CD14-positive monocyte (primary cell): ENCODE measurements at places on chromosomes 13 and 19.
A peak's percentile ranks its signal among the peaks of the same experiment; 100 is the strongest.

DNA sequence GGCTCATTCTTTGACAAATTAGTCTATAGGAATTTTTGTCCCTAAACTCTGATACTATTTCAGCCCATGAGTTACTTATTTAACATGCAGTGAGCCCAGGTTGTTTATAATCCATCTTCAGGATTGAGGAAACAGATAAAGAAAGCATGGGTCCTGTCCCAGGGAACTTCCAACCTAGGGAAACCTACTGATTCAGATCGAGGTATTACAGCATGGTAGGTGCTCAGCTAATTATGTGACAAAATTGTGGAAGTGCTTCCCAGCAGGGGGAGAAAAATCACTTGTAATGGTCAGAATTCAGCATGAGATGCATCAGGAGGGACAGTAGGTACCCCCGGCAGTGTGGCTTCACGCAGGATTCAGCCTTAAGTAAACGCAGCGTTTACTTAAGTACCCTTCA lies 171.3 kb downstream of the NUFIP1 start:
- no peak for DNase-seq

- DNase-seq, result no peak
These were observed 4.2 kb downstream of the PRR36 start for GRCh38 chr19:7869910-7870511.

- no peak for DNase-seq
These were observed 1001.1 kb downstream of the OLFM4 start for GRCh38 chr13:54029720-54030119.

GRCh38 chr13:97344265-97345175 lies 89.4 kb upstream of the RAP2A start:
- DNase-seq, result no peak

- no peak for DNase-seq
These were observed 124.7 kb downstream of the PCCA start for GRCh38 chr13:100213576-100213975.

GRCh38 chr13:38954291-38954690 lies 36.3 kb downstream of the STOML3 start:
- no peak for DNase-seq

- DNase-seq, result no peak
These were observed 30.8 kb downstream of the VWA8 start for GRCh38 chr13:41930154-41930553.

DNA sequence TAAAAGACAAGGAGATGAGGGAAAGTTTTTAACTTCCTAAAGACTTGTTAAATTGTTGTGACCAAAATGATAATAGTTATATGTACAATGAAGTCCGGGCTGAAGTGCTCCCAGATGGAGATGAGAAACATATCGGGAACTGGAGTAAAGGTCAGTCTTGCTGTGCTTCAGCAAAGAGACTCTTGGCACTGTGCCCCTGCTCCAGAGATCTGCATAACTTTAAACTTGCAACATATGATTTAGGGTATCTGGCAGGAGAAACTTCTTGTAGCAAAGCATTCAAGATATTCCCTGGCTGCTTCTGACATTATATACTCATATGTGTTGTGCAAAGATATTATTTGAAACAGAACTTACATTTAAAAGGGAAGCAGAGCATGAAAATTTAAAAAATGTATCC lies 786.6 kb upstream of the SLITRK6 start:
- no peak for DNase-seq

DNA sequence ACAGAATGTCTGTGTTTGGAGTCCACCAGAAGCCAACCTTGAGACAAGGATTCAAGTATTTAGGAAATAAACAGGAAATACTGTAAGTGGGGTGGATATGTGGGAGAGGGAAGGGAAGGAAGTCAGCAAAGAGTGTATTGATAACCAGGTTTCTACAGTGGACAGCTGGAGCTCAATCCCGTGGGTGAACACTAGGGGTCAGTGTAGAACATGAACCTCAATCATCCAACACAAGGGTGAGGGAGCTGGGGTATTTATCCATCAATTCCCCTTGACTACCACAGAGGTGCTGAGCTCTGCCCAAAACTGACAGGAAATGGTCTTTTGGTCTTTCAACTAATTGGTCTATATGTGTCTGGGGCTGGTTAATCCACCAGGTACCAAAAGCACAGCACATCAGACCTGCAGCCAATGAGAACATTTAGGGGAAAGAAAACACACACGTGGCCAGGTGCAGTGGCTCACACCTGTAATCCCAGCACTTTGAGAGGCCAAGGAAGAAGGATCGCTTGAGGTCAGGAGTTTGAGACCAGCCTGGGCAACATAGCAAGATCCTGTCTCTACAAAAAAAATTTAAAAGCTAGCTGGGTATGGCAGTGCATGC lies 5.6 kb upstream of the SYDE1 start:
- peak; percentile 47 for DNase-seq

- DNase-seq, result no peak
These were observed 437.5 kb downstream of the FGF9 start for GRCh38 chr13:22108283-22108942.

DNA sequence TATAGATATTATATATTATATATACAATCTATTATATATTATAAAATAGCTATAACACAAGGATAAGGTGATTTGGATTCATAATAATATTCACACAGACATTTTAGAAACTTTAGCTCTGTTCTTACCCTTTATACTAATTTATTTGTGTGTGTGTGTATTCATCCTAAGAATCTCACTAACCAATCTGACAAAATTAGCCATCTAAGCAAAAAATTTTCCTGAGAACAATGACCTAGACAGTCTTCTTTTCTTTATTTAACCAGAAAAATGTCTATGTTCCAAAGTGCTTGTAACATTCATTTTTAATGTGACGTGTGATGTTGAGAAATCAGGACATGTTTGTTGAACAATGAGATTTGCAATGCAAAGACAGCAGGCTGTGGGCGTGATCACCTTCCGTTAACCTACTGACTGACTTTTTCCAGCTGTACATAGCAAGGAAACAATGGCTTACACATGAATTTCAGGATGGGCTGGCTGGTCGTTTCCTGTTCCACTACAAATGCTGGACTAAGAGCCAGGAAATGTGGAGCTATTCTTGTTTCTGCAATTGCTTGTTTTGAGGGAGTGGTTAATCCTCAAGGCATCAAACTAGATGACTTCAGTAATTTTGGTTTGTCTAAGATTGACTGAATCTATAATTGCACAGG lies 634.6 kb upstream of the ARGLU1 start:
- DNase-seq, result no peak

- DNase-seq, result no peak
These were observed 22.2 kb downstream of the FAM187B start for GRCh38 chr19:35206379-35206778.

DNA sequence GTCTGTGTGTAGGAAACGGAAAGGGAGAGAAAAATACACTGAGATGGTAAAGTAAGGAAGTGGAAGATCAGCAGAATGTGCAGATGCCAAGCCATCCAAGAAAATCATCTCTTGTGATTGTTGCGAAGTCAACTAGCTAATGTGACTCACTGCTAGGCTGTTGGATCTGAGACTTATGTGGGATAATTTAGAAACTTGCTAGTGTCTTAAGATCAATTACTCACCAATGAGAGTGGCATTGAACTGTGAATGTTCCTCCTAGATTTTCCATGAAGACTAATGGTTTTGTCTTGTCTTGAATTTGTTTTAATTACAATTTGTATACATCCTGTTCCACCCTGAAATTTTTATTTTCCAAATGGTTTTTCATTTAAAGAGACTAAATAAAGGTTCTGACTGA lies 771.6 kb downstream of the EFNB2 start:
- DNase-seq, result no peak

DNA sequence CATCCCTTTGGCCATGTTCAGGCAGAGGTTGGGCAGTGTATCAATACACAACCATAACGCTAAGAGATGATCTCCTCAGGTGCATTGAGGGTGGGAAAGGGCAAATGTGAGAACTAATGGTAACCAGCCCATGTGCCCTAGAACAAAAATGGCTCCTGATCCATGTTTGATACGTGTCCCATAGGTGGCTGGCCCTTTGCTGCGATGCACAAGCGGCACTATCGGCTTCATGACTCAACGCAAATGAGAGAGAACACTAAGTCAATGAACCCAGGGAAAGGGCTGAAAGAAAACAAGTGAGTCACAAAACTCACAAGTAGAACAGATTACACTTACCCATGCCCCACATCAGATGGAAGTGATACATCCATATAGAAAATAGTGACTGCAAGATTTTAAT lies 201.7 kb downstream of the ABCC4 start:
- DNase-seq, result no peak

DNA sequence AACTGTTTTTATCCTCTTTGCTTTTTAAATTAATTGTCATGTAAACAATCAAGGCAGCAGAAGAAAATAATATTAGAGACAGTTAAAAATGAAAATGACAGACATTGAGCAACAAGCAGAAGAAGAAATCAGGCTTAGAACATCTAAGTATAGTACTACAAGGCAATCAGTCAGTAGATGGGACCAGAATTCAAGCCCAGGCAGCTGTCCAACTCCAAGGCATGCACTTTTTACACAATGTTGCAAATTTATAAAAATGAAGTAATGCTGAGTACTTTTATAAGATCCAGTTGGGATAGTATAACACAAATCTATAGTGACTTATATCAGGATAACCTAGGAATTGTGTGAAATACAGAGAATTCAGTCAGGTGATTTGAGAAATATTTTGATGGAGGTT lies 2815.8 kb downstream of the PCDH9 start:
- no peak for DNase-seq

GRCh38 chr13:113969973-113970611 lies 3.8 kb downstream of the C13orf46 start:
- DNase-seq, result no peak

DNA sequence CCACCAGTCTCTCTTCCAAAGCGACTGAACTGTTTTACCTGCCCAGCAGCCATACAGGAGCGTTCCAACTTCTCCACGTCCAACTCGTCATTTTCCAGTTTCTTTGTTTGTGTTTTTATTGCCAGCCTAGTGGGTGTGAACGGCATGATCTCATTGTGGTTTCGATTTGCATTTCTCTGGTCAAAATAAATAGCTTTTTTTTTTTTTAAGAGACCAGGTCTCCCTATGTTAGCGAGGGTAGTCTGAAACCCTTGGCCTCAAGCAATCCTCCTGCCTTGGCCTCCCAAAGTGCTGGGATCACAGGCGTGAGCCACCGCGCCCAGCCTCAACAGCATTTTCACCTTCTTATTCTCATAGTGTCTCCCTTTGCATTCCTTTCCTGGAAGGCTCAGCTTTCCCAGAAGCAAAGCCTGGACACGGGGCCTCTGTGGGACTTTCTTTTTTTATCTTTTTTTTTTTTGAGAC lies 4.2 kb upstream of the JSRP1 start:
- DNase-seq, result no peak

- DNase-seq, result no peak
These were observed 353.4 kb downstream of the OLFM4 start for GRCh38 chr13:53382008-53382407.

DNA sequence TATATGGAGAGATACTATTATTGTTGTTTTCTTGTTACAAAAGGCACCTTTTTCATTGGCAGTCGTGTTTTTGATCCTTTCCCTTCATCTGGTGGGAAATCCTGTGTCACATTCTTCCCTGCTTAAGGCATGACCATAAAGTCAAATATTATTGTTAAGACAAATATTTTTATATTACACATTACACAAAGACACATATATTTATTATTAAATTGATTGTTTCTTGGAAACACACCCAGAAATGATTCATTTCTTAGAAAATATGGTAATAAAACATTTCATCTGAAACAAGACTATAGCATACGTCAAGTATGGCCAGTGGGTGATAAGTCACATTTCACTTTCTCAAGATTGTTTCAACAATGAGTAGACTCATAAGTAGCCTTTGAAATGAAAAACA lies 77.3 kb downstream of the KCTD12 start:
- no peak for DNase-seq

GRCh38 chr19:51709575-51709974 lies 14.2 kb downstream of the HAS1 start:
- no peak for DNase-seq

DNA sequence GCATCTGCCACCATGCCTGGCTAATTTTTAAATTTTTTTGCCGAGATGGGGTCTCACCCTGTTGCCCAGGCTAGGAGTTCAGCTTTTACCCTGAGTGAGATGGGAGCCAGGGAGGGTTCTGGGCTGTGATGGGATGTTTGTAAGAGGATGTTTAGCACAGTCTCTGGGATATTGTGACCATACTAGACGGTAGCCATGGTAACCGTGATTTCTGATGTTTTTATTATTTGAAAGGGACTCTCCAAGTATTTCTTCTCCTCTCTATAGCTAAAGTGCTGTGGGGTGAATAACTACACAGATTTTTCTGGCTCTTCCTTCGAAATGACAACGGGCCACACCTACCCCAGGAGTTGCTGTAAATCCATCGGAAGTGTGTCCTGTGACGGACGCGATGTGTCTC lies 10.4 kb downstream of the TSPAN16 start:
- no peak for DNase-seq

- DNase-seq, result no peak
These were observed 537.3 kb downstream of the SUCLA2 start for GRCh38 chr13:47463726-47464125.

- DNase-seq, result no peak
These were observed 17.3 kb downstream of the DHRS12 start for GRCh38 chr13:51786425-51787265.

DNA sequence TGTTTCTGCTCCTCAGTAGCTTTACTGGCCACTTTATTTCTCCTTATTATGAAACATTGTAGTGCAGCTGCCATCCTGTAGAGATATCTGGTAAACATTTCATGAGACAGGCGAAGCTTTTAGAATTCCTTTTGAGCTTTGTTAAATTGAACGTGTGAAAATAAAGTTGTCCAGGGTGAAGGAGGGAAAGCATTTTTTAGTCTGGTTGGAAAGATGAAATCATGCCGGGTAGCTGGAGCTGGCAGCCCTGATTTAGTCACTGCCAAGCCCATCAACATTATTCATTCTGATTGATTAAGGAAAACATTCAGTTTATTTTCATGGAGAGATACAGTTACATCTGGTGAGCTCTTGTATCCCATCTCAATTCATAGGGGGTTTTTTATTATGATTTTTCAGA lies 326.2 kb upstream of the GPC6 start:
- no peak for DNase-seq

DNA sequence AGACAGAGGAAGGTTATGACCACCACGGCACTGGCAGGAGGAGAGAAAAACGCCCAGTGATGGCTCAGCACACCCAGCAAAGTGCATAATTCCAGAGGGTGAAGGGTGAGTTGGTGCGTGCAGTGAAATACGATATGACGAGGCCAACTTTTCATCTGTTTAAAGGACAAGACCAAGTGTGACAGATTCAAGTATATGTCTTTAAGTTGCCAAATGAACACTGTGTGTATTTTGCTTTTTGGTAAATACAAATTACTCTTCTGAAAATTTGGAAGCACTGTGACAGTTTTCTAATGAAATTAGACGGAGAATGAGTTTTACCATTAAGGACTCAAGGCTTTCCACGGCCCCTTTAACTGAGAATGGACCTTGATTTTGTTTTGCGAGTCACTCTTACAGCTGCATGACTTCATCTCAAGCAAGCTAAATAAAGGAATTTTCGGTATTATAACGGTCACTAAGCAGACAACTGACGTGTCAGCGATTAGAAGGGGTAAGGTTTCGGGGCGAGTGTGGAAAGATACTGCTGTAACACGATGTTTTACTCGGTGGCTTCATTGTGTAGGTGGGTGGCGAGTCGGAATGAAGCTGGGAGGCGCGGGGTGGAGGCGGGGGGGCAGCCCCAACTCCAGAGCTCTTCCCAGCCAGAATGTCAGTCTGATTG lies 22.8 kb downstream of the COL4A2 start:
- no peak for DNase-seq

- no peak for DNase-seq
These were observed 5.5 kb downstream of the SLC15A1 start for GRCh38 chr13:98746968-98747367.
